ENCODE measurements at places on chromosomes 4 and X.

GRCh38 chr4:71126719-71127118, 133.3 kb downstream of the DCK start:
- no peak for DNase-seq

DNA sequence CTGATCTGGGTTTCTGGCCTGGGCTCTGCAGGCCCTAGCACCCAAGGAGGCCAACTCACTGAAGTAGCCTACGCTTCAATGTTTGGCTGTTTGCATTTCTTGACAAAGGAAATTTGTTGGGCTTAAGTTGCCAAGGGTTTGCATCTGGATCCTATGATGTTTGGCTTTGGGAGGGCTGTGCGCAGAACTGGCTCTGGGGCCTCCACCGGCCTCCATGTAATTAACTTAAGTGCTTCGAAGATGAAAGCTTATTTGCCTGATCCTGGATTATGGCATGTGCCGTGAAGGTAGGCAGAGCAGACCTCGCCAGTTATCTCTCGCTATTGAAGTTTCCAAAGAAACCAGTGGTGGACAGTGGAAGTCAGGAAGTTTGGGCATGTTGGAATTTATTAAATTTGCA, 124.3 kb upstream of the STX18 start:
- DNase-seq: no peak

GRCh38 chr4:128241425-128241913, 46.1 kb downstream of the PGRMC2 start:
- peak; percentile 99 for DNase-seq

DNA sequence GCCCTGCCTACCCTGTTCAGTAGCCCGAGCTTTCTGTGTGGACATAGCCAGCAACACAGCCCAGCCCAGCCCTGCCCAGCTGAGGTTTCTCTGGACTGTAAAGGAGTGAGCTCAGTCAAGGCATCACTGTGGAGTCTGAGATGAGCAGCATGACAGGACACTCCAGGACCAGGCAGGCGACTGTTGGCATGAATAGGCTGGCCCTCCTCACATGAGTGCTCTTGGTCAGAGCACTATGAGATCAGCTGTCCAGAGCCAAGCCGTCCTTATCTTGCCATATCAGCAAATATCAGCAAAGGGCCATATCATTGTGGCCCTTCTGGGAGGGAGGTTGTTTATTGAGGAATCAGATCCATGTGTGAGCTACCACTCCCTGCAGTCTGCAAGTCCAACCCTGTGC, 30.9 kb downstream of the REELD1 start:
- DNase-seq: no peak

GRCh38 chr4:24482871-24483270, 101.5 kb downstream of the DHX15 start:
- DNase-seq: no peak

GRCh38 chr4:107799669-107800450, 24.9 kb upstream of the SGMS2 start:
- DNase-seq: no peak

GRCh38 chrX:68415316-68415715, 18.0 kb downstream of the OPHN1 start:
- DNase-seq: peak; percentile 63

GRCh38 chr4:7299010-7299907, 106.9 kb downstream of the SORCS2 start:
- no peak for DNase-seq

GRCh38 chr4:30950737-30951136, 230.6 kb downstream of the PCDH7 start:
- no peak for DNase-seq

GRCh38 chrX:72479324-72480274, 93.0 kb downstream of the HDAC8 start:
- DNase-seq: no peak

DNA sequence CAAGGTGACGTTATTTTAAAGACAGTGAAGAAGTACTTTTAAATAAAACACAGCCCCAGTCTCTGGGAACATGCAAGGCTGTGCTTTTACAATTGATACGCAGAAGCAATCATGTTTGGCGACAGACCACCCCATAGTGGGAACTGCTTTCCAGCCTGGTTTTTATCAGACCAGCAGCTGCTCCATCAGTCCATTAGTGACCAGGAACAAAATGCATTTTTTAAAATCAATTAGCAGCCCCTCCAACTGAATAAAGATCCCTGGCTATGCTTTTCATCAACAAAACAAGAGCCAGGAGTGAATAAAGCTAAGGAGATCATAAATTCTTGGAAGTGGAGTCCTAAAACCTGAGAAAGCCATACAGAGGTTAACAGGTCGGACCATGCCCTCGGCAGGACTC, 153.0 kb upstream of the TENM3 start:
- DNase-seq: no peak

GRCh38 chr4:185113340-185113739, 29.7 kb upstream of the SLC25A4 start:
- DNase-seq: no peak

DNA sequence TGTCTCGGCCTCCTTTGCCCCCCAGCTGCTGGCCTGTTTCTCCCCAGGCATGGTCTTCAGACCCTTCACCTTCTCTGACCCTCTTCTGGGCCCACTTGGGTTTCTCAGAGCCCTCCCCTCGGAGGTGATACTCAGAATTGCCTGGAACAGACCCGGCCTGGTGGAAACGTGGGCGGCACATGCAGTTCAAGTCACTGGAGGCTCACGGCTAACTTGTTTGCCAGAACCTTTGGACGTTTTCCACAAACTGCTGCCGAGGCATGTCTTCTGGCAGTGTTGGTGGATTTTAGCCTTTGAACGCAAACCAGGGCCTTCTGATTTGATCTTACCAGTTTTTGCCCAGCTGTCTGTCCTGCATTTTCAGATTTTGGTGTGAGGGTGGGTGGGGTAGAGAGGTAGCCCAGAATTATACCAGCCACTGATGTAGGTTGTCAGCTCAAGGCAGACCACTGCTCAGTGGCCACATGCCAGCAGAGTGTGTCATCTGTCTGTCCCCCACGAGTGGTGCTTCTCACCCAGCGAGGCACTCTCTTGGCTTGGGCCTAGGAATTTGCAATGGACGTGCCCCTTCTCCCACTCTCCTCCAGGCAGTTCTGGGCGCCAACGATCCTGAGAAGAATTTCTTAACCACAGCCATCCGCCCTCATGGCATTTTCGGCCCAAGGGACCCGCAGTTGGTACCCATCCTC, 32.5 kb upstream of the ZNF185 start:
- DNase-seq: peak; percentile 4

GRCh38 chr4:128228845-128229795, 58.5 kb downstream of the PGRMC2 start:
- DNase-seq: peak; percentile 62

DNA sequence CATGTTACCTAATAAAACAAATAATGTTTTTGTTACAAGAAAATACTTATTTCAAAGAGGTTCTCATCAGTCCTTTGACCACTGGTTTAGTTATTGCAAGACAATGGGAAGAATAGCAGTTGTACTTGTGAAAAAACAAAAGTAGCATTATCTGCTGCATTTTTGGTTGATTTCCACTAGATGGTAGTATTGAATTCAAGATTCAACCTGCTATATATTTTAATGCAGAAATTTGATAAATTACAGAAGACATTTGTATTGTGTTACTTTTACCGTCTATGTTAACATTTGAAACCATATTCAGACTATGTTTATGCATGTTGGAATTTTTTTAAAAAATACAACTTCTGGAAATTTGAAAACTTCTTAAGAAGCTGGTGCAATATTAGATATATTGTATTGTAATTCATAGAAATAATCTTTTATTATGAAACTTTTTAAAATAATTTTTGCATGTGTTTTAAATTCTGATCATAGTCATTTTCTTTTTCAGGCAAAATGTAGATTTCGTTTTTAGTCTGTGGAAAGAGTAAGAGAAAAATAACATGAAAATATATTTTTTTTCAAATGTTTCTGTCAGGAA, 56.4 kb downstream of the SPCS3 start:
- DNase-seq: peak; percentile 17

GRCh38 chr4:82747686-82748575, 50.7 kb downstream of the SCD5 start:
- no peak for DNase-seq

DNA sequence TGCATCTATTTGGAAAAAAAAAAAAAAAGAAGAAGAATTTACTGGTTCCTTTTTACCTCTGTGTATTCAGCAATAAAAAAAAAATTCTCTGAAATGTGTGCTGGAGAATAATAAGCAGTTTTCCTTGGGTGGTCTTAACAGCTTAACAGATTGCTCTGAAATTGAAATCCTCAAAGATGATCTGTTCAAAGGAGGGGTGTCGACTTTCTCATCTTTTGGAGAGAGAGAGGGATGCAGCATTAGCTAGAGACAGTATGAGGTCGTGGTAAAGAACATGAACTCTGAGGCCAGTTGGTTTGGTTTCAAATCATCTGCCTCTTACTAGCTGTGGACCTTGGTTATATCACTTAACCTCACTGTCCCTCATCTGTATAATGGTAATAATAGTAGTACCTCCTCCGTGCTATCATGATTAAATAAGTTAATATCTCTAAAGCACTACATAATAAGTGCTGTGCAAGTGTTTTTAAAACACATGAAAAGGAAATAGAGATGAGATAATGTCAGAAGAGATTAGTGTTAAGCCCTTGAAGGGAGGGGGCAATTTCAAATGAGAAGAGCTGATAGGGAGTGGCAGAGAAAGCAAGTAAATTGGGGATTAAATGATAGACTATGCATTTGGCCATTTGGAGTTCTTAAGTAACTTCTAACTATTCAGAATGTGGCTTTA, 109.9 kb upstream of the LIMCH1 start:
- no peak for DNase-seq

GRCh38 chrX:96987228-96987627, 103.5 kb downstream of the RPA4 start:
- peak; percentile 21 for DNase-seq

DNA sequence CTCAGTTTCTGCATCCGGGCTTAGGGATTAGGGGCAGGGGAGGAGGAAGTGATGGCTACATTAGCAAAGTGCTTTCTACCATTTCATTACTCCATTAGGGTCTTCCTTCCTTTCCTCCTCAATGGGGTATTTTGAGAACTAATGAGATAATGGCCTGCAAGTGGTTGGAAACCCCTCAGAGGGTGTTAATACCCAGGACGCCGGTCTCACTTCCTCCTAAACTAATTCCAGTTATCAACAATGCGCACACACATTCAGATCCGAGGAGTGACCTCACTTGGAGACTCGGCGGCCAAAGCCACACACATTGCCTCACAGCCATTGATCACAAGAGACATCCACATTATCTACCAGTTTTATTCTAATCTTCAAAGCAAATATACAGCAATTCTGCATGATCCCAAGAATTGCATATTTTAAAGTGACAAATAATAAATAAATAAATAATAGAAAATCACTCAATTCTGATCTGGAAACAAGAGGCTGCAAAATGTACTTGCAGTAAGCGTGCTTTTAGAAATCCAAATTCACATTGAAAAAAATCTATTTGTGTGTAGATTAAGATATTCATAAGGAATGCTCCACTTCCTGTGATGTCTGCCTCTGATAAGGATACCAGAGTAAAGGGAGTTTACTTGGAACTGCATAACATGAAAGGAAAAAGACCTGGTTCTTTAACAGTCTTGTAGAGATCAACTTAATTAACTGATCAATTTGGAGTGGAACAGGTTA, 329.1 kb downstream of the FBXW7 start:
- DNase-seq: no peak

GRCh38 chr4:88736264-88736663, 38.6 kb upstream of the NAP1L5 start:
- DNase-seq: no peak

DNA sequence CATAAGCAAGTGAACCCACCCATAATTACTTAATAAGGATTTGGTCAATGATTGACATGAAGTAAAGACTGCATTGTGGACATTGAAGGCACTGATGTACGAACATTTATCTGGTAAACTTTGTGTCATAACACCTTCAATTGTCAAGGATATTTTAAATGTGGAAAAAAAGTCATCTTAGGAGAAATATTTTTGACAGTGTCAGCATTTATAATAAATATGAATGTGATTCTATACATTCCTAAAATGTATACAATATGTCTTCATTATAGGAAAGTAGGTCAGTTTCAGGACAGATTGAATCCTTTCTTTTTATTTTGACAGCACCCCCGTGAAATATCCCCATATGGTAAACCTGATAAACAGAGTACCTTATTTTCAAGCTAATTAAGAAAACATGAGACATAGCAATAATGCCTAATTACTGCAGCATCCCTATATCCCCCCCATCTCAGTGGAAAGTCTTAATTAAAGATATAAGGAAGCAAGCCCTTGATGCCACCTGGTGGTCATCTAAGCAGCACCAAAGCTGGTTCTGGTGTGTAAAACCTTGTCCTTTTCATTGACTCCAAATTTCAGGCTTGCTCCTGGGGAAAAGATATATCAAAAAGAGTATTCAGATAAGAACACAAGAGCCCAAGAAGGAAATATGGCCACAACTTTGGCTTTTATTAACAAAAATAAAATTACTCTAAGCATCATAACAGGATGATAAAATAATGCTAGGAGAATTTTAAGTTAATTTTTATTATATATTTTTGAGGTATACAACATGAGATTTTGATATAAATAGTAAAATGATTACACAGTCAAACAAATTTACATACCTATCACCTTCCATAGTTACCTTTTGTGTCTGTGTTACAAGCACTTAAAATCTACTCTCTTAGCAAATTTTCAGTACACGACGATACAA, 379.7 kb downstream of the TLL1 start:
- no peak for DNase-seq

DNA sequence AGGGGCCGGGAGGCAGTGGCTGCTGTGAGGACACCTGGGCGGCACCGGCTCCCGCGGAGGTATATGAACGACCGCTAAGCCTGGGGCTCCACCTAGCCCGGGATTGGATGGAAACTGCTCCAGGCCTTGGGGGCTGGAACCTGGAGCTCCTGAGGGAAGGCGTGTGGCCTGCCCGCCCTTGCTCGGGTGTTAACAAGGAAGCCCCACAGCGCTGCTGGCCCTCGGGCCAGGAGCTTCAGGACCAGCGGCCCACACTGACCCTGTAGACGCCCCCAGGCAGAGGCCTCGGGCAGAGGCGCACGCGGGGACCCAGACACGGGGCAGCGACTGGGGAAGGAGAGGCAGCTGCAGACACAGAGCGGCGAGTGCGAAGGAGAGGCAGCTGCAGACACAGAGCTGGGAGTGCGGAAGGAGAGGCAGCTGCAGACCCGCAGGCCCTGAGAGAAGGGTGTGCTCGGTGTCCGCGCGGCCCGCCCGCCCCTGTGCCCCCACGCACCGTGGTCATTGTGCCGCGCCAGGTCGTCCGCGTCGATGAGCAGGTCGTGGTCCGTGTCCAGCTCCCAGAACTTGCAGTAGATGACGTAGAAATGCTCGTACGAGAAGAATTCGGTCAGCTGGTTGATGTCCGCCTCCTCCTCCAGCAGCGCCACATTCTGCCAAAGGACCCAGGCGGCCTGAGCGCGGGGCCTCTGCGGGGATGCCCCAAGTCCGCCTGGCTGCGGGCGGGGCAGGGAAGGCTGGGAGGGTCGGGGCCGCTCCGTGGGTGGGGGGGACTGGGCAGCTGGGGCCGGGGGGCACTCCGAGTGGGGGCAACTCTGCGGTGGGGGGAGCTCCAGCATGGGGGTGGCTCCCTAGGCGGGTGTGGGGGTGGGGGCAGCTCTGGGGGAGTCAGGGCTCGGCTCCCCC, 26.7 kb upstream of the GTPBP6 start:
- DNase-seq: no peak
